Hypothalamus (tissue), 51 donors: ENCODE measurements at places on chromosomes 12 and 14.

GRCh38 chr12:2523844-2524243, 270.9 kb upstream of the FKBP4 start:
- no peak for DNase-seq

DNA sequence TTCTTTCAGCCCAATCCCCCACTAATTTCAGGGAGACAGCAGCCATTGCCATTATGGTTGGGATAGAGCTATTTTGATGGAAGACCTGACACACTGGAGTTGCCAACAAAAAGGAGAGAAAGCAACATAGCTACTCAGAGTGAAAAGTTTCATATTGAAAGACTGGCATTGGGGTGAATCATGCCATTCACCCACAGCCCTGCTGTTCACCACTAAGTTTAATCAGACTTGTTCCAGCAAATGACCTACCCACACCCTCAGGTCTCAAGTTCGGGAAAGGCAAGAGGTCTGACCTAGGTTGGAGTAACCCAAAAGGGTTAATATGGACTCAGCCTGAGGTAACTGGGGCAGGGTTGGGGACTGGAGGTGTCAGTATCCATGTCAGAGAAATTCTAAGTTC, 169.2 kb downstream of the PAWR start:
- no peak for DNase-seq

DNA sequence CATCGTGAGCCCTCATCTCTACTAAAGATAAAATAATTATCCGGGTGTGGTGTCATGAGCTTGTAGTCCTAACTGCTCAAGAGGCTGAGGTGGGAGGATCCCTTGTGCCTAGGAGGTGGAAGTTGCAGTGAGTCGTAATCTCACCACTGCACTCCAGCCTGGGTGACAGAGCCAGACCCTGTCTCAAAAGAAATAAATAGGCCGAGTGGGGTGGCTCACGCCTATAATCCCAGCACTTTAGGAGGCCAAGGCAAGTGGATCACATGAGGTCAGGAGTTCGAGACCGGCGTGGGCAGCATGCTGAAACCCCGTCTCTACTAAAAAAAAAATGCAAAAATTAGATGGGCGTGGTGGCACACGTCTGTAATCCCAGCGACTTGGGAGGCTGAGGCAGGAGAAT, 70.9 kb downstream of the RESF1 start:
- DNase-seq: no peak

GRCh38 chr12:9794484-9795093, 32.7 kb upstream of the KLRF1 start:
- DNase-seq: no peak

GRCh38 chr12:14099994-14100393, 118.6 kb upstream of the GRIN2B start:
- DNase-seq: no peak

DNA sequence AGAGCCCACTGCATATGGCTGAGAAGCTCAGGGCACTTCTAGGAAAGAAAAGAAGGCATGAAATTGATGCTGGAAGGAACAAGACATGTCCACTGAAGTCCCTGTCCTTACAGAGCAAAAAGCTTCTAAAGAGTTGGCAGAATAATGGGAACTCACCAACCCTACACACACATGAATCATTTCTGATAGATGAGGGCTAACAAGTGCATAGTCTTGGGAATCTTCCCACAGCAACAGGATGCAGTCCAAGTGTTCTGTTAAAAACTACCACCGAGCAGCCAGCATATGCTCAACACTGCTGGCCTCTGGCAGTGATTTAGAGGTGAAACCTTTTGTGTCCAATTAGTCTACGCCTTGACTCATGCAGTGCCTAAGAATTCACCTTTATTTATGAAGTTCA, 44.8 kb downstream of the RHOJ start:
- DNase-seq: no peak

- no peak for DNase-seq
Observed at GRCh38 chr14:72942934-72943333, 16.7 kb downstream of the DCAF4 start.

GRCh38 chr12:50397117-50397650, 775 bp upstream of the FAM186A start:
- no peak for DNase-seq

DNA sequence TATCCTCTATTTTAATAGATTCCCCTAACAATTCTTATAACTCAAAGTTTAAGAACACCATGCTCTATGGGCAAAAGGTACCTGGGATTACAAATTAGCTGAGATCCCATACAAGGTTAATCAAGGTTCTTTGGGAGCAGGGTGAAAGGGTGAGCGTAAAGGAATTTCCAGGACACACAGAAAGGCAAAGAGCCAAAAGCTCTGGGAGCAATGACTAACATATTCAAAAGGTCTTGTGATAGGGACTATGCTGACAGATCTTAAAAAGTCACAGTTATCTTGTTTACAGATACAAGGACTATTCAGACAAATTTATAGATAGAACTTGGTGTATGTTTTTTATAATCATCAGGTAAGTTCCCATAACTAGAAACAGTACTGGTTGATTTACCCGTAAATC, 19.5 kb upstream of the PPFIBP1 start:
- no peak for DNase-seq

DNA sequence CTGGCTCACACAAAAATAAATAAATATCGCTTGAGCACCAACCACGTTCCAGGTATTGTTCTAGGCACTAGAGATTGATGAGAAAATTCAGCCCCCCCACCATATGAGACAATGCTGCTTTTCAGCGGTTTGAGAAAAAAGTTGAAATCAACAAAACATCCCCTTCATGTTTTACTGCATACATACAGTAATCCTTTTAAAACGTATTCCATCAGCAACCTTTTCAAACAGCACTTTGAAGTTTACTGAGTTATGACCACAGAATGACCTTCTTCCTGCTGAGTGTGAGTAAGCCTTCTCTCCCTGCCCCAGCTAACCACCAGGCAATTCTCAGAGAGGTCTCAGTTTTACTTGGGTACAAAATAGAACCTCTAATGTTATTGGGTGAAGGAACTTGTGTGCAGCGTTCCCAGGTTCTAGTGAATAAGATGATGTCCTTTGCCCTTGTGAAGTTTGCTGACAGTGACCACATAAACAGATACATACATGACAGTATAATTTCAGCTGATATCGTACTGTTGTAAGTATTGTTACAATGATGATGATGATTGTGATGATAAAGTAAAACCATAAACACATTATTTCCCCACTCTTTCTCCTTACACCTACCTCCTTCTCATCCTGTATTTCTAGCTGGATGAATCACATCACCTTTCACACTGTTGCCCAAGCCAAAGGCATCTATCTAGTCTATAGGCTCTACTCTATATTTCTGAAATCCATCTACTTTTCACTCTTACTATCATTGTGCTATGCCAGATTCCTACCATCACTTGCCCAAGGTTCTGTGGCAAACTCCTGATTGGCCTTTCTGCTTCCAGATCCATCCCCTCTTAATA, 124.4 kb upstream of the KRR1 start:
- no peak for DNase-seq

- DNase-seq: no peak
Observed at GRCh38 chr12:42103155-42103554, 41.5 kb downstream of the GXYLT1 start.

- DNase-seq: no peak
Observed at GRCh38 chr14:64467566-64467965, 2.3 kb downstream of the AKAP5 start.

DNA sequence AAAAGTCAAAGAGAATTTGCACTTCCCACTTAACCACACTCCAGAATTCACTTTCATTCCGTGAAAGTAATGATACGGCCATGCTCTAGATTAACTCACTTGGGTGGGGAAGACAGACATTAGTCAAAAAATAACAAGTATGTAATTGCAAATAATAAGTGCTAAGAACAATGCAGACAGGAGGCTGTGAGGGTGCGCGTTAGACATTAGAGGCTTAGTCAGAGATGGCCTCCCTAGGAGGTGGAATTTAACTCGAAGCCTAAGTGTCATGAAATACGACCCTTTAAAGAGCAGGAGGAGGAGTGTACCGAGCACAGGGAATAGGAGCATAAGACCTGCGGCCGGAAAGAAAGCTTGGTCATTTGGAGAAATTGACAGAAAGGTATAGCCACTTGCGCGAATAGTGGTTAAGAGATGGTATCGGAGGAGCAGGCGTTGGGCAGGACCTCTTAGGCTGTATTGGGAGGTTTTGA, 628 bp downstream of the SNRPF start:
- DNase-seq: no peak

GRCh38 chr14:32607399-32607798, 278.3 kb downstream of the AKAP6 start:
- no peak for DNase-seq

- no peak for DNase-seq
Observed at GRCh38 chr12:30764251-30764650, 9.5 kb upstream of the CAPRIN2 start.

DNA sequence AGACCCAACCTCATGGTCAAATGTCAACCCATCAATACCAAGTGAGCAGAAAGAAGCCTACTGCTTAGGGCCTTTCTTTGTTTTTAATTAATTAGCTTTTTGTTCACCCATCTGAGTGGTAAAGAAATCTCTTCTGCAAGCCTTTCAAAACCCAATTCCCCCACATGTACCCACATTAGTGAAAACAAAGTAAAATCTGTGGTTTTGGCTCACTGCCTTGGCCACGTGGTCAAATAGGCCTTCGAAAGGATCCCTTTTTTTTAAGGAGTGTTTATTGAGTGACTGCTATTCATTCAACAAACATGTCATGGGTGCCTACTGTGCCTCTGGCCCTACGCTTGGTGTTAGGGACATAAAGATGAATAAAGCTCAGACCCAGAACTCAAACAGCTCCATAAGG, 160.1 kb downstream of the NUAK1 start:
- no peak for DNase-seq

- no peak for DNase-seq
Observed at GRCh38 chr14:72517736-72518135, 376.2 kb downstream of the DPF3 start.

GRCh38 chr12:10155966-10156365, 16.0 kb downstream of the OLR1 start:
- no peak for DNase-seq

- no peak for DNase-seq
Observed at GRCh38 chr12:125434936-125435443, 369.8 kb downstream of the AACS start.

DNA sequence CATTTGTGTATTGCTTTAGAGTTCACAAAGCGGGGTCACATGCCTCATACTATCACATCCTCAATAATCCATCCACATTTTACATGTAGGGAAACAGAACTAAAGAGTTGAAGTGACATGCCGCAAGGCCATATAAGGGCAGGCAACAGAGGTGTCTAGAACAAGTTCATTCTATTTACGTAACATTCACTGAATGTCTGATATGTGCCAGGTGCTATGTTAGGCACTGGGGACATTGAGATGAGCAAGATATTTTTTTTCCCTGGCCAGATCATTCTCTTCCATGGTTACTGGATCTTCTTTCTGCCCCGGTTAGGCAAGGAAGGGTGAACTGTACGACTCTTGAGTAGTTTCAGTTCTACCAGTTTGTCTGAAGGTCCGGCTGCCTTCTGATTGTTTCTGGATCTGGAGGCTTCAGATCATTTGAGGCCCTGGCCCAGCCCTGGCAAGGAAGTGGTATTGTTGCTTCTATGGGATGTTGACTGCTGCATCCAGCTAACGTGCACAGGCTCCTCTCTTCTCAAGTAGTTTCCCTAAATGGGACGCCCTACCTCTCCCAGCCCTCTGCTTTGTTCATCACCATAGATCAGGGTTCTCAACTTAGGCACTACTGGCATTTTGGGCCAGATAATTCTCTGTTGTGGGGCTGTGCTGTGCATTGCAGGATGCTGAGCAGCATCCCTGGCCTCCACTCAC, 12.1 kb downstream of the GPATCH2L start:
- DNase-seq: no peak
